ENCODE measurements at places on chromosomes 12 and 14.

GRCh38 chr12:8449355-8449859 lies 6.4 kb upstream of the CLEC6A start:
- DNase-seq = no peak

DNA sequence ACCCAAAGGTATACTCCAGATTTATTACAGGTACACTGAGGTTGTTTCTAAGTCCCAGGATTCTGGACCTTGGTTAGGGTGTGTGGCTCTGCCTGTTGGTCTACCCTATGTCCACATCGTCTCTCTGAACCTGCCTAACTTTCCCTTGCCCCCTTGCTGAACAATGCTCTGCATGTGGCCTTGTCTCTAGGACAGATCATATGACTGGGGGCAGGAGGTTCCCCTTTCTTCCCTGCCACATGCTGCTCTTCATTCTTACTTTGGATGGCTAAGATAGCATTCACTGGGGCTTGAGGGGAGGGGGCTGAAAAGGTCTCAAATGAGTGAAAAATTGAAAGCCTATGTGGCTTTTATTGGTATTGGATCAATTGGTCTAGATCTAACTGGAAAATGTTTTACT lies 49.2 kb downstream of the MBIP start:
- no peak for DNase-seq

DNA sequence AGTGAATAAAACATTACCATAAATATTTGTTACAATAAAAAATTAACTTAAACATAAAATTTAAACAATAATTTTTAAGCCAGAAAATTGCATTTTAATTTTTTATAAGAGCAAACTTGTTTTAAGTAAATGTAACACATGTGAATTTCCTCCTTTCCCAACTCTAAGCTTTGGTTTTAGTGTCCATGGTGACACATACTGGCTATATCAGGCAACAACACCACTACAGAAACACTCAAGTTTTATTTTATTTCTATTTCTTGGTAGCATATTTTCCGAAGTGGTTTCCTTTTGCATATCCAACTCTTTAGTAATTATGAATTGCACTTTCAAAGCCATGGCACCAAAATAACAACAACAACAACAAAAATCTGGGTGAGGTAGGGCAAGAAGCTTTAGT lies 2.2 kb downstream of the NELL2 start:
- DNase-seq = no peak

GRCh38 chr14:32085182-32085844 lies 8.2 kb downstream of the ARHGAP5 start:
- DNase-seq = no peak

GRCh38 chr14:24037658-24038037 lies 14.2 kb upstream of the CARMIL3 start:
- DNase-seq = no peak

- no peak for DNase-seq
These were observed 2.6 kb downstream of the ELK3 start for GRCh38 chr12:96196781-96197180.

DNA sequence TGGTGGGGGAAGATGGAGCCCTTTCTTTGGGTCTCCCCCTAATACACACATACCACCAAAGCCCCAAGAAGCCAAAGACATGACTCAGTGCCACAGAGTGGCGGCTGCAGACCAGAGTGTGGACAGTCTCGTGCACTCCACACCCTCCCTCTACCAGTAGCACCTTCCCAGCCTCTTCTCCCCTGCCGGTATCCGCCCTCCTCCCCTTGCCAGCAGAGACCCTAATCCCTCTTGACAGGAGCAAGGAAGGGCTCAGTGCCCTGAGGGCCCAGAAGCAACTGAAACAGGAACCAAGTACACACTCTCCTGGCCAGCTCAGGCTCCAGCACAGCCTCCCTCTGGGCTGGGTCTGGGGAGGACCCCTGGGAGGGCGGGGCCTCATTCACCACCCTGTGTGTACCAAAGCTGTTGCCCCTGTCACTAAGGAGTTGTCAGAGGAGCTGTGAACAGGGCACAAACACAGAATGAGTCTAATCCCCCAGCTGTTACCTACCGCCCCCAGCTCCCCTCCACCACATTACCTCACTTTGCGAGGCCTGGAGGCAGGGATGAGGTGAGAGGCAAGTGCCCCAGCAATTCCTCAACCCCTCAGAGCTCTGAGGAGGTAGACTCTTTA lies 8.2 kb downstream of the SPRYD3 start:
- DNase-seq = no peak

DNA sequence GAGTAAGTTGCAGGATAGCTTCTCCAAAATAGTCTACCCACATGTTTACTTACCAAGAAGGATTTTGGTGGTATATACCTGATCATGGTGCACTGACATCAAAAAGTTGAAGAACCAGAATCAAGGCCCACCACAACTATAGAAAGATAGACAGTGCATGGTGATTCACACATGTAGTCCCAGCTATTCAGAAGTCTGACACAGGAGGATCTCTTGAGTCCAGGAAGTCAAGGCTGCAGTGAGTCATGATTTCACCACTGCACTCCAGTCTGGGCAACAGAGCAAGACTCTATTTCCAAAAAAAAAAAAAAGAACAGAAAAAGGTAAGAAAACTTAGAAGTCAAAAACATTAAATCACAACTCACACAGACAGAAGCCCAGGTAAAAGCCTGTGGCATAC lies 422.2 kb upstream of the FOXG1 start:
- DNase-seq = no peak

GRCh38 chr14:93104961-93105360 lies 10.8 kb downstream of the ITPK1 start:
- DNase-seq = no peak

DNA sequence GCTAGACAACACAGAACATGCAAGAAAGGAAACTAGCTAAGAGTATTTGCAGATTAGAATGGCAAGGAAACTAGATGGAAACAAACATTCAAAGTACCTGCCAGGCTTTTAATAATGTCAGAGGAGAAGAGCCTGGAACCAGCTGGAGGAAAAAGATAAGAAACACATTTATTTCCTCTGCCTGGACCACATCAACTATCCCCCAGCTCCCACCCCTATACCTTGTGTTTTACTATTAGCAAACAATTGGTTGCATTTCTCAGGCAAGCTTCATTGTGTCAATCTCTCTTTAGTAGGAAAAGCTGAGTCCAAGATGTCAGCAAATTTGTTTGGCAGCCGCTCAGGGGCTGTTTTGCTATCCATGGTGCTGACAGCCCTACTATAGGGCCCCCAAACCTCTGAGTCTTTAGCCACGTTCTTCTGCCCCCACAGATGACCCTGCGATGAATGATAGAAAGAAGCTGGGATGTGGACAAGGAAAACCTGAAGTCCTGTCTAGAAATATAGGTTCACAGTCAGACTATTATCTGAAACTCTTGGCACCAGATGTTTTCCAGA lies 11.6 kb upstream of the SYNDIG1L start:
- DNase-seq = no peak

- DNase-seq = no peak
These were observed 3.5 kb downstream of the RAB15 start for GRCh38 chr14:64968651-64969050.

- DNase-seq = no peak
These were observed 33.4 kb downstream of the BTBD7 start for GRCh38 chr14:93299416-93299815.

DNA sequence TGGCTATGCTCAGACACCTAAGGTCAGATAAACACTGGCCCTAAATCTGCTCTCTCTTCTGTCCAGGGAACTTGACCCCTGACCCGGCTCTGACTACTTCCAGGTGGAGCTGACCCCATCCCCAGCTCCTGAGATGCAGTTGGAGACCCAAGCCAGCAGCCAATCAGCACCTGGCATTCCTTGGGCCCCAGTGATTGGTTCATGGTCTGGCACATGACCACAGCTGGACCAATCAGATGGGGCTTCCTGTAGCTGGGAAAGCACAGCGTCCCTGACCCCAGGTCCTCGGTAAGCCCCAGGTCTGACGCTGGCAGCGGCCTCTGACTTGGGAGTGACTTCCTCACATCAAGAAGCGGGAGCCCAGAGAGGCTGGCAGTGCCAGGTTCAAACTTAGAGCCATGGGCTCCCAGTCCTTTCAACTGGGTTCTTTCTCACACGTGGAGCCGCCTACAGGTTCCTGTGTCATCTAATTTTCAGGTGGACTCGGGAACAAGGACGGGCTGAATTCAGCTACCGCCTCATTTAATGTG lies 915.4 kb upstream of the TMEM132C start:
- DNase-seq = no peak

- peak; percentile 2 for DNase-seq
These were observed 21.8 kb upstream of the RNU6-8 start for GRCh38 chr14:32224737-32225377.

- DNase-seq = no peak
These were observed 199.7 kb downstream of the BCAT1 start for GRCh38 chr12:24749171-24749570.
